ENCODE measurements at places on chromosomes 11 and 22.

DNA sequence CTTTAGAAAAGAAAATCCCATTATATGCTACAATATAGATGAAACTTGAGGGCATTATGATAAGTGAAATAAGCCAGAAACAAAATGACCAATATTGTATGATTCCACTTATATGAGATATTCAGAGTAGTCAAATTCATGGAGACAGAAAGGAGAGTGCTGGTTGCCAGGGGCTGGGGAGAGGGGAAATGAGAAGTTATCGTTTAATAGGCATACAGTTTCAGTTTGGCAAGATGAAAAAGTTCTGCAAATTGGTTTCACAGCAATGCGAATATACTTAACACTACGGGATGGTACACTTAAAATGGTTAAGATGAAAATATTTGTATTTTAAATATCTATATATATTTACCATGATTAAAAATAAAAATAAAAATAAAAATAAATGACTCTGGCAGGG lies 31.1 kb upstream of the RDX start:
- no peak for DNase-seq

GRCh38 chr11:79742176-79742575 lies 301.3 kb upstream of the TENM4 start:
- DNase-seq: no peak

DNA sequence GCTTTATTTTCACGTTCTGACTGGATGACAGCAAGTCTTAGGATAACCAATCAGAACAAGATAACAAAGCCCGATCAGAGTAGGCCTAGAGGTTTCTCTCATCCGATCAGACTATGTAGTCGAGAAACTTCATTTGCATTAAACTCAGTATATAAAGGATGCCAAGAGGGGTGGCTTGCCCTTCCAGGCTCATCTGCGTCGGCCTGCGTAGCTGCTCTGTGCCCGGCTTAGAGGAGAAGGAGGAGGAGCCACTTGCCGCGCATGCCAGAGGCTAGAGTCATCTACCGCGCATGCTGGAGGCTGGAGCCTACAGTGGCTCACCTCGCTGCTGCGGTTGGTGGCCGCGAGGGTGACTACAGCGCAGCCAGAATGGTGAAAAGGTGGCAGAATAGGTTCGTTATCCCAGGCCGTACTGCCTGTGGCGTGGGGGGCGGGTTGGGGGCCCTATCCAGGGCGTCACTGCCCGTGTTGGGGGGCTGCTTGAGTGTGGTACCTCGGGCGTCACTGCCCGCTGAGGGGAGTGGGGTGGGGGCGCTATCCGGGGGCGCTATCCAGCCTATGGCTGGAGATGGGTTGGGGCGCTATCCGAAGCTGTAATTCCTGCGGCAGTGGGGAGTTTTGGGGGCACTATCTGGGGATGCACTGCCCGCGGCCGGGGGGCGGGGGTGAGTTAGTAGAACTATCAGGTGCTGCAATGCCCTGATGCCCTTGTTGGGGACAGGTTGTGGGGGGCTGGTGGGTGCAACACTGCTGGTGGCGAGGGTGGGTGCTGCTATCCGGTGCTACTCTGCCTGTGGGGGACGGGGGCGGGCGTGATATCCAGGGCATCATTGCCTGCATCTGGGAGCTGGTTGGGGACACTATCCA lies at the start of gene RFPL2:
RFPL2 (minus strand) TSS at position 218 of the 867 bp plus-strand sequence. CDS start 2,622 bp downstream, outside the sequence.
- no peak for DNase-seq

DNA sequence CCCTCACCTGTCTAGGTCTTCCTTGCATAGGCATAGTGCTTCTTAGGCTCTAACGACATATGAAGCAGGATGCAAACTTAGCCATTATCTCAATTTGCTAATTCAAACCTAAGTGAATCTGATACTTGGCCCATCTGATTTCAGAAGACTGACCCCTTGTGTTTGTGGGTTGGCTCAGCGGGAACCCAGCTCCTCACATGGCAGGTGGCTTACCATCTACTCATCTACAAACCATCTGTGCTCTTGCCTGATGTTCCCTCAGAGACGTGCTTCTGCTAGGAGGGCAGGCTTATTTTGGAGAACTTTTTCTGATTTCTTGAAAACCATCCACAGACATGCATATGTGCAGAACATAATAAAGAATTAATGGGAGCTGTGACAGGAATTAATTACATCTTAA lies 15.2 kb downstream of the ELMOD1 start:
- no peak for DNase-seq

DNA sequence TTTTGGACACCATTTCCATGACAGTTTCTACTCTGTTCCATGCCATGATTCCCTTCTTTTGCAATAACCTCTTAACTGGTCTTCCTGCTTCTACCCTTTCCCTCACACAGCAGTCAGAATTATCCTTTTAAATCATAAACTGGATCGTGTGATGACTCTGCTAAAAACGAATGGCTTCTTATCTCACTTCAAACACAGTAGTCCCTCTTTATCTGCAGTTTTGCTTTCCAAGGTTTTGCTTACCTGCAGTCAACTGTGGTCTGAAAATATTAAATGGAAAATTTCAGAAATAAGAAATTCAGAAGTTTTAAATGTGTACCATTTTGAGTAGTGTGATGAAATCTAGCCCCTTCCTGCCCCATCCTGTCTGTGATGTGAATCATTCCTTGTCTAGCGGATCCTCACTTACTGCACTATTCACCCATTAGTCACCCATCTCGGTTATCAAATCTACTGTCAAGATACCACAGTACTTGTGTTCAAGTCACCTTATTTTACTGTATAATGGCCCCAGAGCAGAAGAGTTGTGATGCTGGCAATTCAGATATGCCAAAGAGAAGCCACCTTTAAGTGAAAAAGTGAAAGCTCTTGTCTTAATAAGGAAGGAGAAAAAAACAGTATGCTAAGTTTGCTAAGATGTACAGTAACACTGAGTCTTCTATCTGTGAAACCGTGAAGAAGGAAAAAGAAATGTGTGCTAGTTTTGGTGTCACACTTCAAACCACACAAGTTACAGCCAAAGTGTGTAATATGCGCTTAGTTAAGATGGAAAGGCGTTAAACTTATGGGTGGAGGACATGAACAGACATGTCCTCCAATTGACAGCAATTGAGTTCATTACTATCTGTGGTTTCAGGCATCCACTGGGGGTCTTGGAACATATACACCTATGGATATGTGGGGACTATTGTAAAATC lies 283.0 kb downstream of the DDX10 start:
- DNase-seq: no peak

GRCh38 chr11:20668131-20668809 lies 1.1 kb upstream of the NELL1 start:
- no peak for DNase-seq

GRCh38 chr11:60235321-60235720 lies 7.6 kb downstream of the MS4A4E start:
- no peak for DNase-seq

- DNase-seq: no peak
Observed at GRCh38 chr11:30326906-30327305, 4.0 kb downstream of the ARL14EP start.

DNA sequence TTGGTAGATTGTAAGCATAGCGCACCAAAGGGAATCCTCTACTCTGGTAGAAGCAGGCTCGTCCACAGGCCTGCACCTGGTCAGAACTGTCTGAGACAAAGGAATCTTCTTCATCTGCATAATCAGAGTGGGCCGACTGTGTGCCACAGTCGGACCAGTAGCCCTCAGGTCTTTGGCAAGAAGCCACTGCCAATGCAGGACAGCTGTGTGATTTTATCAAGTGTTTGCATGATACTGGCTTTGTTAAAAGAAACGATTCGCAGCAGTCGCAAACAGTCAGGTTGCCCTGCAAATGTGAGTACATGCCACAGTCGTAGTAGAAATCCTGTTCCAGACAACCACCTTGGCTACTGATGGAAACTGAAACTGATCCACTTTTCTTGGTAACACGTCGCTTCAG lies 4.9 kb upstream of the CCDC34 start:
- no peak for DNase-seq

DNA sequence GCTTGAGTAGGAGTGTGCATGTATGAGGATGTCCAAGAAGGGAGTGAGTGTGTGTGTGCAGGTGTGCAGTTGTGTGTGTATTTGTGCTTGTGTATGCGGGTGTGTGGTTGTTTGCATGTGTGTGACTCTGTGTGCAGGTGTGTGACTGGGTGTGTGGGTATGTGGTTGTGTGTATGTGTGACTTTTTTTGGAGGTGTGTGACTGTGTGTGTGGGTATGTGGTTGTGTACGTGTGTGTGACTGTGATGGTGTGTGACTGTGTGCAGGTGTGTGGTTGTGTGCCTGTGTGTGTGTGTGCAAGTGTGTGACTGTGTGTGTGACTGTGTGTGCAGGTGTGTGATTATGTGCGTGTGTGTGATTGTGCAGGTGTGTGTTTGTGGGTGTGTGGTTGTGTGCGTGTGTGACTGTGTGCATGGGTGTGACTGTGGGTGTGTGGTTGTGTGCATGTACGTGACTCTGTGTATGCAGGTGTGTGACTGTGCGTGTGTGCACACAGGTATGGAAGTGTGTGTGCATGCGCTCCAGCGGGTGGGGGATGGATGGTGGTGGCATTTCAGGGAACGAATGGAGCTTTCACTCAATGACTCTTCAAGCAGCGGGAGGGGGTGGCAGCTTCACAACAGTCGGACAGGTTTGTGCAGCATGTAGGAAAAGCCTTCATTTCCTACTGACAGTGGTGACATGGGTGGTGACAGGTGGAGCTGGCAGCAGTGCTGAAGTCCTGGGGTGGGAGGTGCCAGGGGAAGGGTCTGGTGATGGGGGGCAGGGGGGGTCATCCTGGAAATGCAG lies 47.6 kb downstream of the CACNA1I start:
- DNase-seq: no peak

- DNase-seq: no peak
Observed at GRCh38 chr22:24051568-24051967, 40.5 kb downstream of the CABIN1 start.

DNA sequence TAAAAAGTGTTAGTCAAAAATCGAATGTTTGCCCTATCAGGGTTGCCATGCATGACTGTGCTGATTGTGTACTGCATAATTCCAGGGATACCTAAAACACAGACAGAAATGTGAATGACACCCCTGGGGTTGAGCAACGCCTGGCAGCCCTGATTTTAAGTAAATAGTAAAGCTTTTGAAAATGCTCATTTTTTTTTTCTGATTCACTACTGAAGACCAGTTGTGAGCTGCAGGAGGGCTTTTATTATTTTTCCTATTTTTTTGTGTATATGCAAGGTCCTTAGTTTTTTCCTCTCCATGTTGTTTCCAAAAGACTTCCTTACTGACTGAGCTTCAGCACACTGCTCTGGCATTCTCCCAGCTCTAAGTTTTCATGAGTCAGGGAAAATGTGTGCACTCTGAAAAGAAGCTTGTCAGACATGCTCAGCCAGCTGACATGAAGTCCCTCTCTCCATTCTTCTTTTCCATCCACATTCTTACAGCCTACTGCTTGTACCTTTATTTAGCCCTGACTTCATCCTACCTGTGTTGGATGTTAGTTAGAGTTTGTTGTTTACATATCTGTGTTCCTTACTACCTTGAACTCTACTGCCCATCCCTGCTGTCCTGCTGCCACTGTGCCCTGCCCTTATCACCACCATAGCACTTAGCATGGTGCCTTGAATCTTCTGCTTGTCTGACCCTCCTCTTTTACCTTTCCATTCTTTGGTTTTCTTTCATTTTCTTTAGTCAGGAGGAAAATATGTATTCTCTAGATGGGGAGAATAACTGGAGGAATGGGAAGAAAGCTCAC lies 79.5 kb downstream of the HORMAD2 start:
- DNase-seq: no peak

GRCh38 chr22:47160141-47160541 lies 397.7 kb downstream of the TBC1D22A start:
- DNase-seq: no peak

- no peak for DNase-seq
Observed at GRCh38 chr11:79046366-79046765, 394.5 kb downstream of the TENM4 start.

GRCh38 chr22:19784384-19785175 lies 24.0 kb downstream of the TBX1 start:
- DNase-seq: no peak

DNA sequence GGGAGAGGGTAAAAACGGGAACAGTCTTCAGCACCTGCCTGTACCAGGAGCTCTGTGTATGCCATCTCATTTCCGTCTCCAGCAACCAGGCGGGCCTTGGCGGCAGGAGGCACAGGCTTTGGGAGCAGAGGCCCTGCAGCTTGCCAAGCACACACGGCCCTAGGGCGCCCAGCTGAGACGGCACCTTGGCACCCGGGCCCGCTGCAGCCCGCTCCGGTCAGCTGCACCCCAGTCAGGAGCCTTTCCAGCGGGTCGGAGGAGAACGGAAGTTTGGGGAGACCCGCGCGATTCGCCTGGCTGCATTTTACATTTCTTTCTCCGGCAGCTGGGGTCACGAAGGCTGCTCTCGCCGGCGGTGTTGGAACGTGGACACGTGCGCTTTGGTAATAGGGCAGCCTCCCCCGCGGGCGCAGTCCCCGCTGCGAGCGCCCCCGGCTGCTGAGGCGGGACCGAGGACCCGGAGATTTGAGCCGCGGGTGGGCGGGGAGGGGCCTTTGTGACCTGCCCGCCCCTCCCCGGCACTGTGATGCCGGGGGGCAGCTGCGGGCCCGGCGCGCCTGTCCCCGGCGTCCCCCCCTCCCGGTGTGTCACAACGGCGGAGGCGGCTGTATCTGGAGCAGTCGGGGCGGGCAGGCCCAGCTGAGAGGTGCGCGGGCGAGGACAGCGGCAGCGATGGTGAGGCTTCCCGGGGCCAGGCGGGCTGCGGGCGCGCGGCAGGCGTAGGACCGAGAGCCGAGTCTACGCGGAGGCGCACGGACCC lies at the start of gene TUBA8:
TUBA8 (plus strand) TSS at position 616 of the 760 bp plus-strand sequence; CDS start at position 673, 57 bp downstream.
- DNase-seq: no peak

DNA sequence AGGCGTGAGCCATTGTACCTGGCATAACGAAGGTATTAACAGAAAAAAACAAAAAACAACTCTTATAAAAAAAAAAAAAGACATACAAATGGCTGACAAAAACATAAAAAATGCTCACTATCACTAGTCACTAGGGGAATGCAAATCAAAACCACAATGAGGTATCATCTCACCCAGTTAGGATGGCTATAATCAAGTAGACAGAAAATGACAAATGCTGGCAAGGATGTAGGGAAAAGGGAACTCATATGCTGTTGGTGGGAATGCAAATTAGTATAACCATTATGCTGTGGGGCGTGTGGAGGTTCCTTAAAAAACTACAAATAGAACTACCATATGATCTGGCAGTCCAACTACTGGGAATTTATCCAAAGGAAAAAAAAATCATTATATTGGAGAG lies 17.0 kb downstream of the THY1 start:
- DNase-seq: no peak

All from activated CD4-positive, CD25-positive, alpha-beta regulatory T cell treated with anti-CD3 and anti-CD28 coated beads, Interleukin-2, amount 50 U/mL, for 16 hours (primary cell).